Gastroesophageal sphincter (tissue), 4 donors: ENCODE measurements at places on chromosomes 1 and 21. TPM values are rescaled to one million over a fixed set of nuclear protein-coding genes. Genes with fewer than 3 reads are reported as not detected.

The MYBPH gene
- not detected for total RNA-seq

The USH2A gene
- total RNA-seq, result not detected

The GLIS1 gene
- total RNA-seq, result 0.27 TPM

The SLC25A34 gene
- 0.10 TPM for total RNA-seq

The TIE1 gene
- total RNA-seq, result 42.6 TPM

The INSRR gene
- not detected for total RNA-seq

The EPHA8 gene
- 0.37 TPM for total RNA-seq

The SPRR5 gene
- not detected for total RNA-seq

The COL24A1 gene
- 4.3 TPM for total RNA-seq

The OR2L13 gene
- not detected for total RNA-seq

The FAM151A gene
- not detected for total RNA-seq

The GBP6 gene
- 16.7 TPM for total RNA-seq

The ACKR1 gene
- total RNA-seq, result 141 TPM

The UMODL1 gene
- total RNA-seq, result not detected

The RGS13 gene
- total RNA-seq, result 1.9 TPM

The OR2T11 gene
- not detected for total RNA-seq

The ESRRG gene
- 1.9 TPM for total RNA-seq

The SLAMF8 gene
- 1.4 TPM for total RNA-seq

The LIN9 gene
- 2.8 TPM for total RNA-seq

The WDR64 gene
- total RNA-seq, result 0.16 TPM

The TFF2 gene
- total RNA-seq, result not detected

The CTNNBIP1 gene
- 13.7 TPM for total RNA-seq

The OR2W3 gene
- total RNA-seq, result 1.6 TPM
